Activated CD4-positive, alpha-beta T cell treated with anti-CD3 and anti-CD28 coated beads, Interleukin-2, amount 10 ng/mL, durations not matched to agents 24 days and 14 days (primary cell): ENCODE measurements at places on chromosomes 3 and 15.
A peak's percentile ranks its signal among the peaks of the same experiment; 100 is the strongest.

GRCh38 chr3:11600501-11601282, 43.0 kb downstream of the VGLL4 start:
- no peak overlapping the region for H3K4me3 ChIP-seq
- no peak overlapping the region for H3K27ac ChIP-seq
- H3K4me1 ChIP-seq: peaks cover 12% of the 10 kb centered on the region
- H3K36me3 ChIP-seq: peaks cover 55% of the 10 kb centered on the region
- DNase-seq: no peak
- no peaks in the 10 kb centered on the region for H3K27me3 ChIP-seq

DNA sequence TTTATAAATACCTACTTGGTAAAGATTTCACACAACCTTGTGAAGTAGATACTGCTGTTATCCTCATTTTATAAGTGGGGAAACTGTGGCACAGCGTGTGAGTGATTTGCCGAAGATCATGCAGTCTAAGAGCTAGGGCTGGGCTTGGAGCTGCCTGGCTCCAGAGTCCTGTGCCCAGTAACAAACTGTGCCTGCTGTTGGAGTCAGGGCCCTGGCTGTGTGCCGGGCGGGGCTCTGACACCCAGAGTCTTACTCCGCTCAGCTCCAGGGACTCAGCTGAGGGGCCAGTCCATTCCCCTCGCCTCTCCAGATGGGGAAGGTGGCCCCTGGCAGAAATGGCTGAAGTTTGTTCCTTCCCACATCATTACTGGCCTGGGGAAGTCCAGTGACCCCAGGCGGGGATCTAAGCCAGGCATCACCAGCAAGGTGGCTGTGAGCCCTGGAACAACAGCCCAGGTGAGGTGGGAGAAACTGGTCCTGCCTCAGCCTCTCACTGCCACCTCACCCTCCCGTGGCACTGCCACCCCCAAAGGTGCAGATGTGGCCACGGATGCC, 17.3 kb upstream of the PLXNA1 start:
- H3K4me3 ChIP-seq: no peak overlapping the region
- DNase-seq: no peak
- no peak overlapping the region for H3K27ac ChIP-seq
- no peaks in the 10 kb centered on the region for H3K36me3 ChIP-seq
- H3K4me1 ChIP-seq: no peaks in the 10 kb centered on the region

DNA sequence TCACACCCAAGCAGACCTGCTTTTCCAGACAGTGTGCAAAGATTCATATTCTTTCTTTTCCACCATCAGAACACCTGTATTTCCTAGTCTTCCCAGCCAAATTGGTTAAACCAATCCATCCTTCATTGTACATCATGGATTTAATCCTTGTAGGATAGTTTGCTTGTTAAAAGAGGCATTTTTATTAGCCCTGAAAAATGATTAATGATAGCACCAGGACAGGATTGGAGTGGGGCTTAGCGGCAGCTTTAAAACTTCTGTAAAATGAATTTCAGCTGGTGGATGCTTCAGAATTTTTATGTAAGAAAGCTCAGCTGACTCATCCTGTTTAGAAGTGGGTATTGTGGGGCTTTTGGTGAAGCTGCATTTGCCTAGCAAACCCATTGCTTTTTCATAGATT, 36.1 kb upstream of the ARHGEF26 start:
- H3K27me3 ChIP-seq: no peaks in the 10 kb centered on the region
- H3K36me3 ChIP-seq: no peaks in the 10 kb centered on the region
- no peaks in the 10 kb centered on the region for H3K4me1 ChIP-seq
- DNase-seq: no peak
- no peak overlapping the region for H3K27ac ChIP-seq

- no peaks in the 10 kb centered on the region for H3K4me1 ChIP-seq
- DNase-seq: no peak
- peaks cover 2% of the 10 kb centered on the region for H3K27me3 ChIP-seq
- no peaks in the 10 kb centered on the region for H3K36me3 ChIP-seq
- H3K27ac ChIP-seq: no peak overlapping the region
- H3K4me3 ChIP-seq: no peak overlapping the region
Measured at GRCh38 chr3:18057471-18058091, 315.1 kb upstream of the TBC1D5 start.

DNA sequence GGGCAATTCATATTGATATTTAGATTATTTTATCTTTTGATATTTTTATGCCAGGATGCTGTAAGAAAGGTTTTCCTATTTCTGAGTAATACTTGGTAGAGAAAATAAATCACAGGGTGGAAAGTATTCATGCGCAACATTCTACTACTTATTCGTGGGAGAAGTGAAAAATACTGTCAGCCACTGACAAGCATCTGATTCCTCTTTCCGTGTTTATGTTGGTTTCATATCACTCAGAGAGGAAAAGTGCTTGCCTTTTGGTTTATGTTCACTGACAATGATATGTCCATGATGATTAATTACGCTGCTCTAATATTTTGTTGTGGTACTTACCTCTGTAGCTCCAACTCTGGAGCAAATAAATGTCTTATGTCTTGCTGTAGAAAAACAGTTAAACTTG, 429.4 kb downstream of the EDEM1 start:
- no peak for DNase-seq
- no peak overlapping the region for H3K27ac ChIP-seq
- H3K4me1 ChIP-seq: no peaks in the 10 kb centered on the region

DNA sequence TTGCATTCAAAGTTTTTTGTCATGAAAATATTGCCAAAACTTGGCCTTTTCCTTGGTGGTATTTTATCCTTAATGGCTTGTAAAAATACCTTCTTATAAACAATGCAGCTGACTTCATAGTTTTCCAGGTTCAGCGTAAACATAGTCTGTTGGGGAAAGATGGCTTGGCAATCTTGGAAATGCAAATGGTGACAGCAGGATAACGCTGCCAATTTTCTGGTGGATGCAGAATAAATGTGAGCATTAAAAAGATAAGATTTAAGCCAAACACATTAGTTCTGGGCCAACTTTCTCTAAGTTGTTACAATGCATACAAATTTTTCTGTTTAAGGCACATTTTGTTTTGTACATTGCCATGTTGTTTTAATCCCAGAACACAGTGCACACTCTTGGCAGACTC, 147.0 kb upstream of the POU1F1 start:
- no peaks in the 10 kb centered on the region for H3K36me3 ChIP-seq
- H3K27me3 ChIP-seq: no peaks in the 10 kb centered on the region
- H3K27ac ChIP-seq: no peak overlapping the region
- H3K4me1 ChIP-seq: no peaks in the 10 kb centered on the region
- no peak overlapping the region for H3K4me3 ChIP-seq

GRCh38 chr3:34584971-34585370, 786.5 kb downstream of the PDCD6IP start:
- H3K36me3 ChIP-seq: no peaks in the 10 kb centered on the region
- H3K4me3 ChIP-seq: no peak overlapping the region
- no peaks in the 10 kb centered on the region for H3K4me1 ChIP-seq
- no peak overlapping the region for H3K27ac ChIP-seq

DNA sequence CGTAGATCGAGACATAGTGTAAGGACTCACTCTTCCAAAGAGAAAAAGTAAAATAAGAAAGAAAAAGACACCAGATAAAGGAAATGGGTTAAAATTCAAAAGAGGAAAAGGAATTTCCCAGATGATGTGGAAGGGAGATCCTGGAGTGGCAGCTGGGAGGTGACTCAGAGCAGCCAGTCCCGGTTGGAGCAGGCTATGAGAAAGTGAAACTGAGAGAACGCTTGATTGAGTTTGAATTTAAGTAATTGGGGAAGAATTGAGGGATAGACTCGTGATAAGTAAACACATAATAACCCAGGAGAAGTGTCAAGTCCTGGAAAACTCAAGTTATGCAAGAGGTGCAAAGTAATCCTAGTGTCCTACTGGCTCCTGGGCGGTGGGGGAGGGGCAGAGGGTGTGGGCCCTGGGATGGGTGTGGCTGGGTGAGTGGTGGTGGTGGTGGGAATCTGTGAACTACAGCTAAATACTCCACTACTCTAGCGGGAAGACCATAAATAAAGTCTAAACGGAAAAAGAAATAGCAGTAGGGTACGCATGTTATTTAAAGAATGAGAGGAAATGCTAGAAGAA, 1.2 kb downstream of the PRR20G start:
- H3K36me3 ChIP-seq: no peaks in the 10 kb centered on the region
- no peaks in the 10 kb centered on the region for H3K27me3 ChIP-seq
- DNase-seq: no peak
- H3K4me1 ChIP-seq: no peaks in the 10 kb centered on the region
- no peak overlapping the region for H3K27ac ChIP-seq
- H3K4me3 ChIP-seq: no peak overlapping the region

GRCh38 chr3:181344331-181344730, 354.8 kb upstream of the DNAJC19 start:
- no peaks in the 10 kb centered on the region for H3K4me1 ChIP-seq
- DNase-seq: peak; percentile 3
- H3K27me3 ChIP-seq: no peaks in the 10 kb centered on the region
- no peaks in the 10 kb centered on the region for H3K36me3 ChIP-seq
- no peak overlapping the region for H3K4me3 ChIP-seq

DNA sequence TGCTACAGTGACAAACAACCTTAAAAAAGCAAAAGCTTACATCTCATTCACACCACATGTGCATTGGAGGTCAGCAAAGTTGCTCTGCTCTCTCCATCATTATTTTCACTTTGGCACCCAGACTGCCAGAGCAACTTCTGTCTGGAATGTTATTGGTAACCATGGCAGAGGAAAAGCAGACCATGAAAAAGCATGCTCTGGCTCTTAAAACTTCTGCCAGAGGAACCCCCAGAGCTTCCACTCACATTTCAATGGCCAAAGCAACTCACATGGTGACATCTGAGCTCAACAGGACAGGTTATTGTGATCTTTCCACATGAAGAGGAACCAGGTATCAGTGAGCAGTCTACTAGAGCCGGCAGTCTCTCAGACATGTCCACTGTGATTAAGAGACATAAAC, 21.9 kb upstream of the FRMD5 start:
- peaks cover 19% of the 10 kb centered on the region for H3K27me3 ChIP-seq
- H3K4me1 ChIP-seq: peaks cover 2% of the 10 kb centered on the region
- no peak for DNase-seq
- H3K36me3 ChIP-seq: no peaks in the 10 kb centered on the region

DNA sequence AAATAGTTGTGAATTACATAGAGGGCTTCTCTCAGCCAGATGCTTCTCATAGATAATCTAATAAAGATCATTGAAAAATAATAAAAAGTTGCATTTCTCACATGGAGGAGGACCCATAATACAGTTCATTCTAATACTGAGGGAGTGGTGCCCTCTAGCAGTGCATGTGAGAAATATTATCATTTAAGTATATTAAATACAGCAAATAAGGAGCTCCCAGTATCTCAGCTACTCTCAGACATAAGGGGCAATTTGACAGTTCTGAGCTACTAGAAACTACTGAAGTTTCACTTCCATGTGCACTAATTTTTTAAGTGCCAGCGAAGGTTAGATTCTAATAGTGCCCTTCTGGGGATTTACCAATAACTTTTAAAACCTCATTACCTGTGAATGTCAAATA, 188.3 kb downstream of the IL5RA start:
- DNase-seq: no peak
- no peaks in the 10 kb centered on the region for H3K36me3 ChIP-seq
- no peak overlapping the region for H3K27ac ChIP-seq
- no peaks in the 10 kb centered on the region for H3K4me1 ChIP-seq

GRCh38 chr3:194785315-194785714, 99.6 kb downstream of the FAM43A start:
- no peak overlapping the region for H3K4me3 ChIP-seq
- no peak overlapping the region for H3K27ac ChIP-seq
- no peaks in the 10 kb centered on the region for H3K36me3 ChIP-seq
- no peak for DNase-seq
- peaks cover 8% of the 10 kb centered on the region for H3K27me3 ChIP-seq
- no peaks in the 10 kb centered on the region for H3K4me1 ChIP-seq

- no peak for DNase-seq
- peaks cover 4% of the 10 kb centered on the region for H3K4me1 ChIP-seq
- H3K4me3 ChIP-seq: no peak overlapping the region
- peaks cover 2% of the 10 kb centered on the region for H3K36me3 ChIP-seq
- no peak overlapping the region for H3K27ac ChIP-seq
Measured at GRCh38 chr3:120151791-120152190, 57.5 kb upstream of the GSK3B start.

- DNase-seq: no peak
- no peak overlapping the region for H3K4me3 ChIP-seq
- H3K27ac ChIP-seq: no peak overlapping the region
- peaks cover 2% of the 10 kb centered on the region for H3K4me1 ChIP-seq
- H3K27me3 ChIP-seq: peaks cover 13% of the 10 kb centered on the region
Measured at GRCh38 chr3:37707428-37708372, 154.0 kb upstream of the CTDSPL start.

DNA sequence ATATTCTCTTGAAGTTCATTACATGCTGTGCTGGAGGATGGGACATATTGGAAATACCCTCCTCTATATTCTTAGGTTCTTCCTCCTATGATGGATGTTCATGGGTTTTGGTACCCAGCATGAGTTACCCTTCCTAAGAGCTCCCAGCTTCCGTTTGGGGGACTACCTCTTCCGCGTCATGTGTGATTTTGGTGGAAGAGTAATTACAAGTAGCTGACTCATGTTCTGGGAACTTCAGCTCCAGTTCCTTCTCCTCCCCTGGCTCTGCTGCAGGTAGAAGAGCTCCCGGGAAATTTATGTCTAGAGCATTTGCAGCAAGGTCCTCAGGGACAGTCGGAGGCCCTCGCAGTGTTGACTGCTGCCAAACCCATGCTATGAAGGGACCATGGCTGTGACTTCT, 208.8 kb upstream of the IL12A start:
- no peak for DNase-seq
- no peak overlapping the region for H3K4me3 ChIP-seq
- H3K27me3 ChIP-seq: peaks cover 4% of the 10 kb centered on the region
- no peaks in the 10 kb centered on the region for H3K36me3 ChIP-seq

GRCh38 chr15:92226020-92226612, 167.6 kb upstream of the ST8SIA2 start:
- no peaks in the 10 kb centered on the region for H3K36me3 ChIP-seq
- H3K4me3 ChIP-seq: no peak overlapping the region
- DNase-seq: peak; percentile 55
- peaks cover 3% of the 10 kb centered on the region for H3K27me3 ChIP-seq

GRCh38 chr3:99167071-99167470, 265.6 kb upstream of the DCBLD2 start:
- no peaks in the 10 kb centered on the region for H3K36me3 ChIP-seq
- H3K27ac ChIP-seq: no peak overlapping the region
- DNase-seq: no peak
- no peaks in the 10 kb centered on the region for H3K4me1 ChIP-seq
- no peak overlapping the region for H3K4me3 ChIP-seq

DNA sequence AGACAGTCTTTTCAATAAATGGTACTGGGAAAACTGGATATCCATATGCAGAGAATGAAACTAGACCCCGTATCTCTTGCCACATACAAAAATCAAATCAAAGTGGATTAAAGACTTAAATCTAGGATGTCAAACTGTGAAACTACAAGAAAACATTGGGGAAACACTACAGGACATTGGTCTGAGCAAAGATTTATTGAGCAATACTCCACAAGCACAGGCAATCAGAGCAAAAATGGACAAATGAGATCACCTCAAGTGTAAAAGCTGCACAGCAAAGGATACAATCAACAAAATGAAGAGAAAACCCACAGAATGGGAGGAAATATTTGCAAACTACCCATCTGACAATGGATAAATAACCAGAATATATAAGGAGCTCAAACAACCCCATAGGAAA, 38.4 kb upstream of the MBNL1 start:
- no peaks in the 10 kb centered on the region for H3K27me3 ChIP-seq
- H3K4me3 ChIP-seq: no peak overlapping the region
- DNase-seq: no peak
- H3K36me3 ChIP-seq: no peaks in the 10 kb centered on the region
